ENCODE measurements at places on chromosomes 4 and X.

DNA sequence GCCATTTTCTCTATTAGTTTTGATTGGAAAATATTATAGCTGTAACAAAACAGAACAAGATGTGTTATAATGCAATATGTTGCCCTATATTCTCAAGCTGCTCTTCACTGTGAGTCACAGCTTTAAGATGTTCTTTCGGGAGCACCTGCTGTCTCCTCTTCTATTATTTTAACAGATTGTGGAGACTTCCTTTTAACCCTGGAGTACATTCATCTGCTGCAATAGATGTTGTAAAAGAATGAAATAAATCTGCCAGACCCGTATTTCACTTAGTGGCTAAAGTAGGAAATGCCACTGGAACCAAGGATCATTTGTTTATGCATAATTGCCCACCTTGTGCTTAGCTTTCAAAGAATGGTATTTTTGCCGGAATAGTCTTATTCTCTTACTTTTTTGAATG is 11.1 kb downstream of the LSM6 start:
- DNase-seq: no peak

DNA sequence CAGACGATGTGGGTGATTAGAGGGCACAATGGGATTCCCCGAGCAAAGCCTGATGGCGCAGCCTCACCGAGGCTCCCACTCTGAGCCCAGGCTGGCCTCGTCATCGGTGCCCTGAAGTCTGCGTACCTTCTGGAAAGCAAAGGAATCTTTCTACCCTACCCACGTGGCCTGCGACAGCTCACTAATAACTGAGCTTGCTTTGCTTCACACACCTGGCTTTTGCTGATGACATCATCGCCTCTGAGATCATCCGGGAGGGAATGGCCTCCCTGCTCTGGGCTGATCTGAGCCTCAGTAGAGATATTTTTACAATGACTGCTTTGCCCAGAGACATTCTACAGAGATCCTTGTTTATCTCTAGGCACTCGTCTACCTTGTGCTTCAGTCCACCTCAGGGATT is 45.4 kb upstream of the PDLIM3 start:
- no peak for DNase-seq

- DNase-seq: no peak
Observed at GRCh38 chr4:46081248-46081647, 42.6 kb downstream of the GABRG1 start.

DNA sequence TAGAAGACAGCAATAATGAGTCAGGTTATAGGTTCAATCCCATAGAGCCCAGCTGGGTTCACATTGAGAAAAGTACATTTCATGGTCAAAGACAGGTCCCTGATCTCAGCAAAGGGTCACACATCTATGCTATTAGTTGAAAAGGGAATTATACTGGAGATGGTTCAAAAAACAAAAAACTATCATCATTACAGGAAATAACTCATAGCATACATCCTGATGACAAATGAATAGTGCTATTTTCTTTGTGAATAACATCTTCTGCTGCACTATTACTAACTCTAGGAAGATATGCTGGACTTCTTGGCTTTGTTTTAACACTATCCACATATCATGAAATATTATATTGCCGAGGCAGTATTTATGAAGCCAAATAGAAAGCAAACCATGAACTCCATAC is 202.5 kb upstream of the MAB21L2 start:
- DNase-seq: no peak

GRCh38 chr4:78217557-78217956 is 160.4 kb downstream of the FRAS1 start:
- DNase-seq: no peak

- no peak for DNase-seq
Observed at GRCh38 chrX:102658556-102658955, 7.3 kb downstream of the GPRASP1 start.

DNA sequence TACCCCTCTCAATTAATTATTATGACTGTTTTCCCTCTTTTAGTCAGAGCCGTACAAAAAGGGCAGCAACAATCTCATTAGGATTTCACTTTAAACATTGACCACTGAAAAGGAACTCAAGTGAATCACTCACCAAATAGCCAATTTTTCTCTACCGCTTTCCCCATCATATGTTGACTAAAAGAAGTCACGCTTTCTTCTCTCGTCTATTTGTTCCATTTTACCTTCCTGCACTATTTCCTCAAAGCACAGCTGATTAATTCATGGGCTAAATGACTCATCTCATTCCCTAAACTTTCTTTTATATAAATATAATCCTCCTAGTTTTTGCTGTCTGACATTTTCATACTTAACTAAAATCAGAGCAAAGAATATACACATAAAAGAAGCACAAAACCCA is 8.2 kb downstream of the MID1 start:
- DNase-seq: no peak

GRCh38 chr4:125323654-125324053 is 8.9 kb downstream of the FAT4 start:
- no peak for DNase-seq

DNA sequence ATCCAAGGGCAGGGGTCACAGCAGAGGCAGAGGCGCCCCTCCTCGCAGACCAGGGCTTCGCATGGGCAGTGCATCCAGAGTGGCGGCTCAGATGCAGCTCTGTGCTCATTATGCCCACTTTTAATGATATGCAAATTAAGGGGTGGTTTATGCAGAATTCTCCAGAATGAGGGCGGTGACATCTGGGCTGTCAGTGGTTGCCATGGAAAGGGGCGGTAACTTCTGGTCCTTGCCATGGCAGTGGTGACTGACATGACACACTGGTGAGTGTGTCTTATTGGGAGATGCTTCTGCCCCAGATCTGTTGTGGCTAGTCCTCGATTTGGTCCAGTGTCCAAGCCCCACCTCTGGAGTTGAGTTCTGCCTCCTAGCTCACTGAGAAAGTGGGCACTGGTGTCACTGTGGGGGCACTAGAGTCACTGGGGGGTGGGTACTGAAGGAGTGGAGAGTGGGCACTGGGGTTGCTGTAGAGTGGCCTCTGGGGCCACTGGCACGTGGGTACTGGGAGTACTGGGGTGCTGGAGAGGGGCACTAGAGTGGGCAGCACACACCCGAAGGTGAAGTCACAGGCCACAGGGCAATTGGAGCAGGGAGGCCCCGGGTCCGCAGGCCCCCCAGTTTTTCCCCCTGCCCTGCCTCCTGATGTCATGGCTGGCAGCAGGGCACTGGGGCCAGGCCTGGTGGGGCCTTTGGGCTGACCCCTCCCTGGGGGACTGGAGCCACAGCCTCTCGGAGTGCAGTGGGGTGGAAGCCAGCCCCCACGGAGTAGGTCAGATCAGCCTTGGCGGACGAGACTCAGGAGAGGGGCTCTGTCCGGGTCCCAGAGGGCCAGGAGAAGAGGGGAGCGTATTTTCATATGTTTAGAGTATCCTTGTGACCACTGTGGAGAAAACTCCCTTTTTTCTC is 98.6 kb upstream of the NKX1-1 start:
- DNase-seq: peak; percentile 67

GRCh38 chr4:38967260-38968095 is 64.7 kb downstream of the TMEM156 start:
- DNase-seq: no peak

GRCh38 chr4:147480502-147480890 is 401 bp upstream of the EDNRA start:
- no peak for DNase-seq

- no peak for DNase-seq
Observed at GRCh38 chr4:17060230-17060629, 161.8 kb upstream of the LDB2 start.

DNA sequence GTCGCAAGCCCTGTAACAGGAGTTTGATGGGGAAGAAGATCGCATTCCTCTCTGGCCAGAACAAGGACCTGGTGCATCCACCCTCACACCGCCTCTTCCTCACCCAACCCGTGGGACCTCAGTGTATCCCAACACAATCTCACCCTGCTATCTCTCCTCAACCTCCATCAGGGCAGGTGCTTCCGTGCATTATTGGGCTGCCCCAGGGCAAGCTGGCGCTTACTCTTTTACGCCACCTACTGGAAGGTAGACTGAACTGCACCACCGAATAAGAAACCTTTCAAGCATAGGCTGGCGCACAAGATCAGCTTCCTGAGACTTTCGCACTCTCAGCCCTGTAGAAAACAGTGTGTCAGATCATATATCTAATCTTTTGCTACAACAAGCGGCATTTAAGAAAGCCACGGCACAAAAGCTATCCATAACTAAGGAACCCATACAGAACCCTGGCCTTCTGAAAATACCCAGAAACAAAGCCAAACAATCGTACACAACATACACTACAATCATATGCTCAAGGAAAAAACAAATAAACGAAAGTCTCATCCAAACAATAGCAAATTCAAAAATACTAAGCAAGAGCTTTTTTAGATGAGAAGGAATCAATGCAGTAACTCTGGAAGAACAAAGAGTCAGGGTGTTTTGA is 209.3 kb downstream of the UGT8 start:
- DNase-seq: no peak

DNA sequence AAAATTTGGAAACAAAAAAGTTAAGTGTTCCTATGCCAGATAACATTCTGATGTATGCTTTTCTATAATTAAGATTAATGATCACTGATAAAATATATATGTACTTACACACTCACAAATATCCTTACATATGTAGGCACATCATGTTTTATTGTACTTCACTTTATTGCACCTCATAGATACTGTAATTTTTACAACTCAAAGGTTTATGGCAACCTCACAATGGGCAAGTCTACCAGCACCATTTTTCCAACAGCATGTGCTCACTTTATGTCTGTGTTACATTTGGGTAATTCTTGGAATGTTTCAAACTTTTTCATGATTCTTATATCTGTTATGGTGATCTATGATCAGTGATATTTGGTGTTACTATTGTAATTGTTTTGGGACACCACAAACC is 57.8 kb upstream of the GPRIN3 start:
- no peak for DNase-seq

GRCh38 chr4:23747281-23747735 is 142.5 kb downstream of the PPARGC1A start:
- no peak for DNase-seq

GRCh38 chrX:12802741-12803140 is 11.5 kb downstream of the PRPS2 start:
- no peak for DNase-seq

GRCh38 chr4:18250564-18250963 is 229.0 kb upstream of the LCORL start:
- DNase-seq: no peak

- DNase-seq: no peak
Observed at GRCh38 chrX:130039847-130040246, 57.4 kb downstream of the BCORL1 start.

DNA sequence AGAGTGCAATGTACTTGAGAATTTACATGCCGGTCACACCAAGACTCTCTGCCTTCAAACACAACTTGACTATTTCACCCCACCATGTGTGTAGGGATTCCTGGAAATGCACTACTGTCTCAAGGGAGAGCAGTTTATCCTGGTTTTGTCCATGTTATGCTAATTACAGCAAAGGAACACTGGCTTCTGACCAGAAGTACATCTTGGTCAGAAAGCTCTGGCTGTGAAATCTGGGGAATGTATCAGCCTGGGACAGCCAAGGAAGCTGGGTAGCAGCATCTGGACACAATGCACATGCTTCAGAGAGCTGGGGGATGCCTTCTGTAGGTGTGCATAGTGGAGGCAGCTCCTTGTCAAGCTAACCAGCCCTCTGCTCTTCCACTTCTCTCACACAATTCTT is 1432.6 kb upstream of the TENM3 start:
- DNase-seq: no peak

- no peak for DNase-seq
Observed at GRCh38 chr4:88244816-88245579, 39.4 kb downstream of the PPM1K start.

- DNase-seq: no peak
Observed at GRCh38 chr4:94232519-94232918, 24.9 kb downstream of the SMARCAD1 start.

DNA sequence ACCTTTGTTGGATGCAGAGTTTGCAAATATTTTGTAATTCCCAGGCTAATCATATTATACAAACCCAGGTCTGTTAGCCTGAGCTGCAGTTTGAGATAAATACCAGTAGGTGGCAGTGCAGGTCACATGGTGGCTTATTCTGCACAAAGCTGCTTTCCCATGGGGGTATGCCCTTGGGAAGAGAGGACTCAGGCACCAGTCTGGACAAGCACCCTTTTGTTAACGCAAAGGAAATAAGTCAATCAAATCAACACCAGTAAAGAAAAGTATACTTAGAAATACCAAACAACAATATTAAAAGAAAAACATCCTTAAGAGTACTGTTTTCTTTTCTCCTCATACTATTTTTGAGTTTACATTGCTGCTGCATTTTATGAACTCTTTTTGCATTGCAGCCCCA is 389.0 kb upstream of the ZFP42 start:
- DNase-seq: no peak

GRCh38 chr4:108118505-108118904 is 50.2 kb downstream of the LEF1 start:
- no peak for DNase-seq

- DNase-seq: no peak
Observed at GRCh38 chrX:69216446-69216845, 51.2 kb upstream of the PJA1 start.

DNA sequence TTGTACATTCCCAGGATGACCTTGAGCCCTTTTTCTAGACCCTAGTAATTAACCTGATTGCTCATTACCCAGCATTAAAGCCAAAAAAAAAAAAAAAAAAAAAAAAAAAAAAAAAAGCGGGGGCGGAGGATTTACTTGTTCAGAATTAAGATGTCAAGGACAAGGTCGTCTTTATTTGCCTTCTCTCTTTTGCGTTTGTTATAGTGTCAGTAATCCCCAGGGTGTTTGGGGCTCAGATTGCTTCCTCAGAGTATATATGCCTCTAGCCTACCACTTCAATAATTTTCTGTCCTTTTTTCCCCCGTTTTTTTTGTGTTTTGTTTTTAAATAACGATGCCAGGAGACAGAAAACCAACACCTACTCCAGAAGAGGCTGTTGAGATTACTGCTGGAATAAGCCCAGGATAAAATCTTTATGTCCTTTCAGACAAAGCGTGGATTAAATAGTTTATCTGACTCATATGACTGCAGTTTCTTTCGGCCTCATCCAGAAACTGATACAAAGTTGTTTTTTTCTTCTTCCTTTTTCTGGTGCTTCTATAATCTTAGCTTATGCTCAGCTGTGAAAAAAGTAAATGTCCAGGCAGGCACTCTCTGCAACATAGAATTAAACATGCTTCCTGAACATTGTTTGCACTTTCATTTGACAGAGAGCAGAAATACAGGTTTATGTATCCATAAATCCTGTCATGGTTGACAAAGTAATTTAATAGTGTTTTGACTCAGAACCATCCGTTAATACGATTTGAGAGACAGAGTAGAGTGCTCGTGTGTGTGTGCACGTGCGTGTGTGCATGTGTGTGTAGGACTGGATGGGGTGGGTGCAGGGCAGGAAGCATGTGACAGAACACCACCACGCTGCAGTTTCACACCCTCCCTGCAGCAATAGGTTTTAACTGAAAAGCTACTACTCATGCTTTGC is 138.6 kb downstream of the AFF1 start:
- DNase-seq: no peak

DNA sequence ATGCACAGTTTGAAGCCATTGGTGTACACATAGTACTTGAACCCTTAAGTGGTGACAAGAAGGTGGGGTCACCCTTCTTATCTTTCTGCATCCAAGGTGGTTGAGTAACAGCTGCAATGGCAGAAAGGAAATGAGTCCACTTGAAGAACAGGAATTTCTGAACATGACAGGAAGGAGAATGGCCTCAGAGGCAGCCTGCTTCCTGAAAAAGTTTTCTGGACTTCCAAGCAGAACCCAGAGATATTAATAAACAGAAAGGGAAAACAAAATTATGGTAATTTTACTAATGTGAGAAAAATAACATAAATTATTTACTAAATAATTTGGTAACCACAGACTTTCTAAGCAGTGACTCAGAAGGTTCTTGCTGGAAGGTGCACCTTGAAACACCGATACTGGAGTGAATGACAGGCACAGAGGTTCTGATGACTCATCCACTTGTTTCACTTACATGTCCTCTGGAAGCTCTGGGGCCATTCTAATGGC is 119.9 kb upstream of the HS3ST1 start:
- no peak for DNase-seq
